GM18507 (cell line): ENCODE measurements at places on chromosomes 3 and 15.

- no peak for DNase-seq
These were observed 2.6 kb downstream of the CD276 start for GRCh38 chr15:73686781-73687256.

DNA sequence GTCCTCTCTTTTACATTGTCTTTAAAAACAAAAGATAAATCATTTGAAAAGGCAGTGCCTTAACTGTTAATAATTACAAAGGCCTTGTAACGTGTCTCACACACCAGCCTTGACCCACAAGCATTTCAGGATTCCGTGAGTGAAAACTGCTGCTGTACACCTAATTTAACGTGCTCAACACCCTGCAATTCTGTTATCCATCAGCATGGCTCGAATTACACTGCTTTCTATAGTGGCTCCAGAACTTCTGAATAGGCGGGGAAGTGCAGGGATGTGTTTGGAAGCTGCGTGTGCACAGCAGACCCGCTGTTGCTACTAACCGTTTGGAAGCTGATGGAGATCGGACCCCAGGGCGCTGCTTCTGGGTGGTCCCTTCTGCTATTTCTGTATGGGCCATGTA is 9.9 kb upstream of the ETFA start:
- no peak for DNase-seq

- no peak for DNase-seq
These were observed 38.6 kb upstream of the TJP1 start for GRCh38 chr15:29860872-29861271.

GRCh38 chr3:188581792-188582191 is 427.8 kb downstream of the LPP start:
- DNase-seq: no peak

DNA sequence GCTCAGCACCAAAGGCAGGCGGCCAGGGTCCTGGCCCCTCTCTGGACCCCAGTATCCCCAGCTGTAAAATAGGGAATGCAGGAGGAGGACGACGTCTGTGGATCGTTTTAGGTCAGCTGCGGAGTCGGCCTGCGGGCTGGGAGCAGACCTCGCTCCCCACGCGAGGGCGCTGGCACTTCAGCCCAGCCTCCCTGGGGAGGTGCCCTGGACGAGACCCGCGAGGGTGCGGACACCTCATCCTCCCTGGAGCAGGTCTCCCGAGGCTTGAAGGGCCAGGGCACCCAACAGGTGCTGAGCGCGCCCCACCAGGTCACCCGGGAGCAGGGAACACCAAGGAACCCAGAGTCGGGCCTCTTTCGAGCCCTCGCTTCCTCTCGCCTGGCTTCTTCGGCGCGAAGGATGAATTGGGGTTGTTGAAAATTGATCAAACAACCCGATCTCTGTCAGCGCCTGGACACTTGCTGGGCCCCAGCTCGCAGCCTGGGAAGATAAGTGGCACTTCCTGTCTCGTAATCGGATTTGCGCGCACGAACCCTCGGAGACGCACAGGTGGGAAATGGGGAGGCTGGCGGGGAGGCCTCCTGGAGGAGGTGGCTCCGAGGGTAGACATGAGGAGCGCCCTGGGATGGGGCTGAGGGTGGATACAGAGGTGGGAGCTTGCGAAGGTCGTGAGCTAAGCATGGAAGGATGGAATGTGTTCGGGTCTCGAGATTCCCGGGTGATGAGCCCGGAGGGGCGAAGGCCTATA is 588 bp upstream of the VIPR1 start:
- DNase-seq: no peak

DNA sequence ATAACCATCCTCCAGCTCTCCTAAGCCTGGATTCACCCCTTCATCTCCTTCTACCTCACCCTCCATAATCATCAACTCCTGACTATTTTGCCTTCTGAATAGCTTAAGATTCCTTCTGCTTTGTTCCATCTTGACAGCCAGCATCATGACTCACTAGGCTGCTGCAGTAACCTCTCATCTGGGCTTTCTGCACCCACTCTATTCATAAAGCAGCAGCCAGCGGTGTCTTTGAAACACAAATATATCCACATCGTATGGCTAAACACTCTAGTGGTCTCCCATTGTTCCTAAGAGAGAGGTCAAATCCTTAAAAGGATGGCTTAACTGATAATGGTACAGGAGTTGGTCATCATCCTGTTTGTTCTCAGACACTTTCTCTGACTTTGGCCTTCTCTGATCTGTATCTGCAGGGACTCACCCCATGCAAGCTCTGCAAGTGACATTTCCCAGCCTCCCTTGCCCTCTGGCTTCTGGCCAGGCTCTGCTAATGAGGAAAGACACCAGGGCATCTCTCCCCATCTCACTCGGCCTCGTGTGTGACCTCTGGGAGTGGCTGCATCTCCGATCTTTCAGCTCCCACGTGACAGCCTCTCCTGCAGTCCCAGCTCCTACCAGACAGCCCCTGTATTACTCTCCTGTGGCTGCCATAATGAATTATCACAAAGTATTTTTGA is 6.2 kb downstream of the GRK7 start:
- no peak for DNase-seq

- DNase-seq: no peak
These were observed 604.8 kb downstream of the MECOM start for GRCh38 chr3:169058681-169059080.

- DNase-seq: no peak
These were observed 55.3 kb upstream of the CA12 start for GRCh38 chr15:63436872-63437375.

- DNase-seq: no peak
These were observed 33.4 kb downstream of the UNC13C start for GRCh38 chr15:54011656-54012055.

GRCh38 chr3:189394599-189395121 is 222.9 kb downstream of the TPRG1 start:
- DNase-seq: no peak

DNA sequence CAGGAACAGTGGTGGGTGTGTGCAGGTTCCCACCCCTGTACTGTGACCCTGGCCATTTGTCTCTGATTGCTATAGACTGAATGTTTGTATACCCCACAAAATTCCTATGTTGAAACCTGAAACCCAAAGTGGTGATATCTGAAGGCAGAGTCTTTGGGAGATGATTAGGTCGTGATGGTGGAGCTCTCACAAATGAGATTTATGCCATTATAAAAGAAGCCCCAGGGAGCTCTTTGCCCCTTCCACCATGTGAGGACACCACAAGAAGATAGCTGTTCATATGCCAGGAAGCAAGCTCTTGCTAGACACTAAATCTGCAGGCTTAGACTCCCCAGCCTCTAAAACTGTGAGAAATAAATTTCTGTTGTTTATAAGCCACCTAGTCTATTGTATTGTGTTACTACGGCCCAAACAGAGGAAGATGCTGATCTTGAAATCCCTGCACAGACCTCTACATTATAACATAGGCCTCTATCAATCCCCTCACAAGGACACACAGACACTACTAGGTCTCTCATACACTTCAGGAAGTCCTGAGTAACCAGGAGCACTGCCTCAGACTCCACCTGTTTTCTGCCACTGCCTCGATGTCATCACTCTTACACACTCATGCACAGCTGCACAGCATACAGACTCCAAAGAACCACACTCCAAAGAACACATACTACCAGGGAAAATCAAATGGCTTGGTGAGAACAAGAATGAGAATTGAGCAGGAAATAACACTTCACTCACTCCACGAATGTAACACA is 14.7 kb downstream of the IGSF11 start:
- no peak for DNase-seq

DNA sequence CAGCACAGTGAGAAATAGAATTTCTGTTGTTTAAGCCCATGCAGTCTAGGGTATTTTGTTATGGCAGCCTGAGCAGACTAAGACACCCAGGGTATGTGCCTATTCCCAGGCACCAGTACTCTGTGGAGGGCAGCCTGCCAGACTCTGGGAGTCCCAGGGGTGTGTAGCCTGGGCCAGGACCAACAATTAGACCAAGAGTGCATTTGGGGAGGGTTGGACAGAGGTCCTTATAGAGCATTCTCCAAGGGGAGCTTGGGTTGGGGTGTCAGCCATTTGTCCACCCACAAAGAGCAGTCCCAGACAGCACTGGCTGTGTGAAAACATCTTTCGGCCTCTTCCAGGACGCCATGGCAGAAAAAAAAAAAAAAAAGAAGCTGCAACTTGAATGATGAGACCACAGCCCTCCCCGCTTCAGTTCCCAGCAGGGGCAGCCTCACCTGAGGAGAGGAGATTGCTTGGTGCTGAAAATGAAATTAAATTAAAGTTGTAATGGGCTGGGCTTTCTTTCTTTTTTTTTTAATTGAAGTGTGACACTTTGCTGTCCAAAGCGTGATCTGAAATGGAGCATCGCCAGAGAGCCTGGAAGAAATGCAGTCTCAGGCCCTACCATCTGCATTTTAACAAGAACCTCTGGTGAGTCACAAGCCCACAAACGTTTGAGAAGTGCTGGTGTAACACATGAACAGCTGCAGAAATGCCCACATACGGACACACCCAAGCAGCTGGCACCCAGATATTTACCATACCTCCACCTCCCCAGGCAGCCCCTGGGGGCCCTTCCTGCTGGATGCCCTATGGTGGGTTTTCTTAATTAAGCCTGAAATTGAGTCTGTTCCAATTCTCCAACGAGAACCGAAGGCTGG is 21.3 kb upstream of the CAV3 start:
- no peak for DNase-seq

GRCh38 chr3:67044955-67045354 is 46.8 kb downstream of the KBTBD8 start:
- no peak for DNase-seq

- DNase-seq: no peak
These were observed 92.3 kb upstream of the MME start for GRCh38 chr3:154987846-154988245.

- DNase-seq: no peak
These were observed 16.3 kb downstream of the SNX33 start for GRCh38 chr15:75663931-75664421.

GRCh38 chr15:72402726-72403125 is 4.6 kb downstream of the TMEM202 start:
- DNase-seq: no peak

DNA sequence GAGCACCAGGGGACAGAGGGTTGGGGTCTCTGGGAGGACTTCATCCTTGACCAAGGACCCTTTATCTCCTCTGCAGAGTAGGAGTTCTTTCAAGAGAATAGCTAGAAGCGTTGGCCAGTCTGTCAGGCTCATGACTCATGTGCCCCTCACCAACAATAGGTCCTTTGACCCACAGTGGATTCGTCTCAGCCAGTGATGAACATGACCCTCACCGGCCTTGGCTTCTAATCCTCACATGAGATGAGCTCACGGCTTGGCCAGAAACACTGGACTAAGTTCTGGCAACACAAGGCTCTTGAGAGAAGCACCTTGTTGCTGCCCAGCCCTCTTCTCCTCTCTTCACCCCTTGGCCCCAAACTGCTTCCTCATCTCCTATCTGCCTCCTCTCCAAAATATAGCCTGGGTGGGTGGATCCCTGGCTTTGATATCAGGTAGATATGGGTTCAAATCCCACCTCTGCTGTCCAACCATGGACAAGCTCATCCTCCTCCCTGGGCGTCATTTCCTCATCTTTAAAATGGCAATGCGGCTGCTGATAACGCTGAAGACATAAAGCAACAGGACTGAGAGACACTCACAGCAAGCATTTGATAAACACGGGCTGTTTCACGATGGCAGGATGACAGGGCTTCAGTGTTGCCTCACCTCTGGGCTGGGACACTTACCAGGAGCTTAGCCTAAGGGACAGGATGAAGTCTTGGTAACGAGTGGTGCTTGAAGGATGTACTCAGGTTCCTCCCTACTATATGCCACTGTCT is 446.7 kb upstream of the PROK2 start:
- no peak for DNase-seq

DNA sequence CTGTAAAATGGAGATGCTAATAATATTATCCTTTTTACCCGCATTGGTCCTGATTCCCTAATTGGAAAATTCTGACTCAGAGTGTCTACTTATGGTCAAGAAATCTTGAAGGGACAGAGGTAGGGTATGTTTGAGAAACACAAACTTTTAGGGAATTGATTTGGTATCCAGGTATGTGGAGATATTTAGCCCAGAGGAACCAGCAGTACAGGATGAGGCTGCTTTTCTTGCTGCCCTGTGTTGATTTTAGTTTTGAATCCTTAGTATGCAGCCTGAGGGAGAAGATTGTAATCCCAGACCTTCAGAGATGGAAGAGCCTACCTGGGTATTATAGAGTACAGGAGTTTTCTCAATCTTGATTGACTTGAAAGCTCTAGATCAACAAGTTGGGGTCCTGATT is 569.1 kb downstream of the PDCD6IP start:
- no peak for DNase-seq

GRCh38 chr3:98807561-98807960 is 44.4 kb downstream of the ST3GAL6 start:
- no peak for DNase-seq

GRCh38 chr3:197881970-197882338 is 68.0 kb upstream of the RPL35A start:
- no peak for DNase-seq

DNA sequence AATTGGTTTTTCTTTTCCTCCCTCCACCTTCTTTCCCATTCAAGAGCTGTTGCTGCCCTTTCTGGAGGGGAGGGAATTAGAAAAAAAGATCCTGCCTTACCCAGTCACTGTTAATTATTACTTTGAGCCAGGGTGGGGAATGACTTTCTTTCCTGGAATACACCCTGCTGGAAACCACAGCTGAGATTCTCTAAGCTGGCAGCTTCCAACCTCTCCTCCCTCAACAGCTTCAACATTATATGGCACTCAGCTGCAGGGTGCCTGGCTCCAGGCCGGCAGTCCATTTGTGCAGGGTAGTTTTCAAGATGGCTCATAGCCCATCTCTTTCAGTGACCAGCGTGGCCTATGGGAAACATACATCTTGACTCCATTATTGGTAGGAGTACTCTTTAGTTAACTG is 105.8 kb downstream of the UBE3A start:
- DNase-seq: no peak

GRCh38 chr3:41317718-41318117 is 118.4 kb downstream of the CTNNB1 start:
- DNase-seq: no peak

DNA sequence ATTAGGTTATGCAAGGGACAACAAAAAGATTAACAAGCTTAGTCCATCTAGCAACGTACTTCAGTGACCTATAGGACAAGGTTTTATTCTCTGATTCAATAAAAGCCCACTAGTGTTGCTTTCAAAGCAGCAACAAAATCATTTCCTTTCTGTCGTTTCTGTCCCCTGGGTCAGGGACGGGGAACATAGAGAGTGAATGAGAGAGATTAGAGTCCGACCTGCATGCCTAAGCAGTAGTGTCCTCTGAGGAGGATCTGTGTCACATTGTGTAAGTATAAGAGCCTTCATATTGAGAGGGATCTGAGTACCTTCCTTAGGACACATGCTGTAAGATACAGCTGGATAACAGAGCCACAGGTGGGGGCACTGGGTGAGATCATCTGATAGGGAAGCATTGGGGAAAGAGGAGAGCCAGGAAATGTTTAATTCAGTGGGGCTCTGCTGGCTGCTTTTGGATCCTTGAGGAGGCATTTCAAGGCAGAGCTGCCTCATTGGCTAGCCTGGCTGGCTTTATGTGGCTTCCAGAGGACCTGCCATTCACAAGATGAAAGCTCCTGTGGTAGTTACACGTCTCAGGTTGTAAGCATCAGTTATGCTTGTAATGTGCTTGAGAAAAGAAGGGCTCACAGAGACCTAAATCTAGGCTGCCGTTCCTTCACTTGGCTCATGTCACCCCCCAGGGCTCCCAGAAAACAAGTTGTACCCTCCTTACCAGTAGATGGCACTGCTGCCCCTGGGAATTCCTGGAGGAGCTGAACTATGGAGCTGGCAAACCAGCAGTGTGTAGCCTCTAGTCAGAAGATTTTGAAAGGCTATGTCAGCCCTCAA is 2.7 kb downstream of the TMEM108 start:
- peak; percentile 36 for DNase-seq
